ENCODE measurements at places on chromosomes 13 and 19.
A peak's percentile ranks its signal among the peaks of the same experiment; 100 is the strongest.

DNA sequence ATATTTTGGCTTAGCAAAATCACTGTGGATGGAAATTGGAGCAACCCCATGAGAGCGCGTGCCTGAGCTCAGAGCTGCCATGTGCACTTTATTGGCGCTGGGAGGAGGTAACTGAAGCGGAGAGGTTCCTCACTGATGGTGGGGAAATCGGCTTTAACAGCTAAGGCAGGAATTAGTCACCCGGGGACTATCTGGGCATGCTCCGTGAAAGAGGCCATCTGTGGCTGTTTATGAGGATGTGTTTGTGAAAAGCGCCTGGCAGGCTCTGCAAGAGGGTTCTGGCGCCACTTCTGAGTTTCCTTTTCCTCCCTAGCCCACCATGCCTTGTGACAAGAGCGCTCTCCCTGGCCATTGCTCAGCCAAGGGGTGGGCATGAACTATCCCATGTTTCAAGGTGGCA, 815.6 kb downstream of the UQCRFS1 start:
- no peak for DNase-seq

DNA sequence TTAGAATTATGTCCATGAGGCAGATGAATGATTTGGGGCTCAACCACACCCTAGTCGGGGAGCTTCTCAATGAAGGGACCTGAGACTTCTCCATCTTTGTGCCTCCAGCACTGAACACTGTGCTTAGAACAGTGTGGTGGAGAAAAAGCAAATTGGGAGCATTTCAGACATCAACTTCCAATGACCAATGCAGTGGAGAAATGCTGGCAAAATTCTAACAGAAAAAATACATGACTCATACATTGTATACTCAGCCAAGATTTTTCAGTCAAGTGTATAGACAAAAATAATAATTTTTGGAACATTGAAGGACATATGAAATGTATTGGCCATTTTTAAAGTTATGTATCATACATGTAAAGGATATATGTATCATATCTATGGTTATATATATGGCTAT, 134.7 kb downstream of the FGF14 start:
- DNase-seq, result no peak

DNA sequence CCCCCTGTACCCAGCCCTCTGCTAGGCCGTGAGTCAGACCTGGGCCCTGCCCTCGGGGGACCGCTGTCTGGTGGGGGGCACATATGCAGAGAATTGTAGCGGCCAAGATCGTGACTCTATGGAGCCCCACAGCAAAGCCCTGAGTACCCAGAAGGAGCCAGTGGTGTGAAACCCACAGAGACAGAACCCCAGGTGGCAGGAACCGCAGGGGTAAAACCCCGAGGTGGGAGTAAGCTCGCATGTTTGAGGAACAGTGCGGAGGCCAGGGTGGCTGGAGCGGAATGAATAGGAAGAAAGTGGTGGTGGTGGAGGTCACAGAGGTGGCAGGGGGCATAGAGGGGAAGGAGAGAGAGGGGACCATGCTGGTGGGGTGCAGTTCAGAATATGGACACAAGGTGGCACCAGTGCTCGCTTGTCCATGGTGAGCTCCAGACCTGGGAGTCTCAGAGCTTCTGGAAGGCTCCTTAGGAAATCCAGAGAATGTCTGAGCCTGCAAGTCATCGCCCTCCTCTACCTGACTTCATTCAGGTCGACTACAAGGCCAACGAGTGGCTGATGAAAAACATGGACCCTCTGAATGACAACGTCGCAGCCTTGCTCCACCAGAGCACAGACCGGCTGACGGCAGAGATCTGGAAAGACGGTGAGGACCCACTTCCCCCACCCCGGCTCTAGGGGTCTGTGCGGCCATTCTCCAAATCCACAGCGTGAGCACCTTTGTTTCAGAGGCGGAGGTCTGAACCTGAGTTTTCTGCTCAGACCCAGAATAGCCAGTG, 48.9 kb downstream of the MYH14 start:
- no peak for DNase-seq

GRCh38 chr13:35210261-35210660, 266.2 kb downstream of the MAB21L1 start:
- DNase-seq, result no peak

- no peak for DNase-seq
Measured at GRCh38 chr13:40780822-40781401, 8.5 kb upstream of the SLC25A15 start.

- no peak for DNase-seq
Measured at GRCh38 chr13:66950666-66951065, 279.5 kb downstream of the PCDH9 start.

- DNase-seq, result no peak
Measured at GRCh38 chr19:4277191-4277696, 1.8 kb upstream of the SHD start.

- DNase-seq, result no peak
Measured at GRCh38 chr13:46866150-46866549, 30.7 kb downstream of the HTR2A start.

DNA sequence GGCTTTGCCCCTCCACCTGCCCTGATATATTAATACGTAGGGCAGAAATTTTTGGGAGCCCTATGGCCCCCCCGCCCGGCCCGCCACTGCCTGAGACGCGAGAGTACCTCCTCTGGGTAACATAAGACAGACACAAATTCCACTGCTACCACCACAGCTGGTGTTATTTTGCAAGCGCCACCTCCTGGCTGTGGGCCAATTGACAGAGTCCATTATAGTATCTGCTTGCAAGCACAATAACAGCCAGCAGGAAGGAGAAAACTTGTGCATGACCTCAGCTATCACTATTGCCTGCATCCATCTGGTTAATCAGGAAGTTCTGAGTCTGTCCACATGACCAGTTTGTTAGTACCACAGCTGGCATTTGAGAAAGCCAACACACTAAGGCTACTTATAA, 25.3 kb upstream of the OR10H2 start:
- DNase-seq, result no peak

DNA sequence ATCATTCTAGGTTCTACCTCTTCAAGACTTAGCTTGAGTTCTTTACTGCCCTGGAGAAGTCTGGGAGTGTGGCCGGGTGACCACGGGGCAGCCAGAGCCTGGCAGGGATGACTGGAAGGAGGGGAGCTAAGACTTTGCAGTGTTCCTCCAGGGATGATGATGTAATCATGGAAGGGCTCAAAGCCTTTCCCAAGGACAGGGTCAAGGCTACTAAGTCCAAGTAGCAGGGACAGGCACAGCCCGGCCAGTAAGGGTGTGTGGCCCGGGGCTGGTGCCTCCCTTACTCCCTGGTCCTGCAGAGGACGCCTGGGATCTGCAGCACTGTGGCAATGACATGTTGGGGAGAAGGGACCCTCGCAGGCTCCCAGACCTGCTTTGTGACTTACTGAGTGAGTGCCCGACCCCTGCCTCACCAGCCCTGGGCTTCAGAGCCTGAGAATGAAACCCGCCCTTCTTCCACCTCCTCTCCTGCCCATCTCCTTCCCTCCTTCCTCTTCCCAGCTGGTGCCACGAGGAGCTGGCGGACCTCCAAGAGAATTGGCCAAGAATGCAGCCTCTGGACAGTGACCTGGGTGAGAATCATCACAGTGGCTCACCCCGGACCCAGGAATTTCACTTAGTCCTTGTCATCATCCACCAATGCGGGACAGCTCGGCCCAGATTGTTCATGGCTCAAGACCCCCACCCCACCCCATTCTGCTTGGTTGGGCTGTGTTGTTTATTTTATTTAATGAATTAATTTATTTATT, 15.6 kb upstream of the FBXO17 start:
- DNase-seq, result no peak

GRCh38 chr19:49689133-49690078, at the start of gene ADM5:
TSS of gene ADM5 (plus strand) at chr19:49689594. CDS start at chr19:49689838, 244 bp downstream.
- no peak for DNase-seq

DNA sequence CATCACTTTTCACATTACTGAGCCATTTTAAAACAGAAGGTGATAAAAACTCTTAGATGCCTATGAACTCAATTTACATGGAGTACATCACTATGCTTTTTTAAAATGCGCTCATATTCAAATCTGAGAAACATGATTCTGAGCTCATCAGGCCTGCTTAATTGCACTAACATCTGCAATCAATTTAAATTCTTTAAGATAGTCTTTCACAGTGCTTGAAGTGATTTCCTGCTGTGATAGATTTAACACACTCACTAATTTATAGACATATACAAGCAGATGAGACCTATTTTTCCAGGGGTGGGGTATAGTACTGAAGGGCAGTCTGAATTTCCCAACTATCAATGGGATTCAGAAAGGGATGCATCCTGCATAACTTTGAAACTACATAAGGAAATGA, 82.9 kb downstream of the DIAPH3 start:
- DNase-seq, result no peak

GRCh38 chr13:30004204-30004603, 153.8 kb upstream of the UBL3 start:
- DNase-seq, result no peak

- DNase-seq, result peak; percentile 36
Measured at GRCh38 chr13:44437356-44438233, 64.0 kb downstream of the SERP2 start.

DNA sequence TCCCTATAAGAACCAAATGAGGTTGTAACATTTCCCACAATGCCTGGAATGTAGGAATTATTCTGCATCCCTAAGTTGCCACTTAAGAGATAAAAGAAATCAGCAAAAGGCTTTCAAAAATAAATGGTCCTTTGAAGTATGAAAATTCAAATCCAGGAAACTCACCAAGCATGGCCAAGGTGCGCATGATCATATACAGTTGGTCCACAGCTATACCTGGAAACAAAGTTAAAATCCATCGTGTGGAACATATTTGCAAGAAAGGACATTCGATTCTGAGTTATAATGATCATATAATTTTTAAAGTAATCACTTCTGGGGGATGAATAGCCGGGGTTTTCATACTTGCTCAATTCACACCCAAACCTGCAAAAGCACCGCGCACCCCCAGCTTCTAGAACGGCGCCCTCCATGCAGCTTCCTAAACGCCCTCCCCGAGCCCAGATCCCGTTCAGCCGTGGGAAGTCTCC, 525 bp downstream of the CARS2 start:
- DNase-seq, result no peak
